ENCODE measurements at places on chromosomes 3 and 15.

GRCh38 chr3:52721002-52721729, 15.3 kb downstream of the SPCS1 start:
- peak; percentile 58 for DNase-seq

- no peak for DNase-seq
These were observed 635.5 kb downstream of the TBL1XR1 start for GRCh38 chr3:176561826-176562225.

DNA sequence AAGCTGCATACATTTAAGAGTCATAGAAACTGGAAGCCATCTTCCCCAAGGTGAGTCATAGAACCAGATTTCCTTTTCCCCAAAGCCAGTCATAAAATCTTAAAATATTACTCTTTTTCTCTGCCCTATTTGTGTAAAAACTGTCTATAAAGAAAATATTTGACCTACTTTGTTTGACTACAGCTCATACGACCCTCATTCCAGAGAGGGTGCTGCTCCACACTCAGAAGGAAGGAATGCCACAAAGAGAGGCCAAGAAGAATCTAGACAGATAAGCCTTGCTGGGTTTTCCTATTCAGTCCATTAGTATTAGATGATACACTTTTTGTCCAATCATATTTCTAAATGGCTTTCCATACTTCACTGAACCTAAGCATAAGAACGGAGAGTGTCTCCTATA, 671.6 kb upstream of the SGO1 start:
- DNase-seq, result no peak

DNA sequence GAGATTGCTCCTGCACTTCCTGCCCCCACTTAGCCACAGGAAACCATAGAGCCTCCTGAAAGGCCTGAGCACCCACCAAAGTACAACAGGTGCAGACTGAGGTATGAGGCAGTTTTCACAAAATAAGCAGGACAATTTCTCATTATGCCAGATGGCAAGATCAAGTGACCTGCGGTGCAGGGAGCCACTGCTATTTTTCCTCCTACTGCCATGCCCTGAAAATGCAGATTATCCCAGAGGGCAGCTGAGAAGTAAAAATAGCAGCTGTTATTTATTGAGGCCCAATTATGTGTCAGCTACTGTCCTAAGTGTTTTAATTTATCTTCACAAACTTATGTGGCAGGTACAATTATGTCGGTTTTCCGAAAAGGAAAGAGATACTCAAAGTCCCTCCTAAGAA, 209.5 kb upstream of the ST8SIA2 start:
- DNase-seq, result no peak

DNA sequence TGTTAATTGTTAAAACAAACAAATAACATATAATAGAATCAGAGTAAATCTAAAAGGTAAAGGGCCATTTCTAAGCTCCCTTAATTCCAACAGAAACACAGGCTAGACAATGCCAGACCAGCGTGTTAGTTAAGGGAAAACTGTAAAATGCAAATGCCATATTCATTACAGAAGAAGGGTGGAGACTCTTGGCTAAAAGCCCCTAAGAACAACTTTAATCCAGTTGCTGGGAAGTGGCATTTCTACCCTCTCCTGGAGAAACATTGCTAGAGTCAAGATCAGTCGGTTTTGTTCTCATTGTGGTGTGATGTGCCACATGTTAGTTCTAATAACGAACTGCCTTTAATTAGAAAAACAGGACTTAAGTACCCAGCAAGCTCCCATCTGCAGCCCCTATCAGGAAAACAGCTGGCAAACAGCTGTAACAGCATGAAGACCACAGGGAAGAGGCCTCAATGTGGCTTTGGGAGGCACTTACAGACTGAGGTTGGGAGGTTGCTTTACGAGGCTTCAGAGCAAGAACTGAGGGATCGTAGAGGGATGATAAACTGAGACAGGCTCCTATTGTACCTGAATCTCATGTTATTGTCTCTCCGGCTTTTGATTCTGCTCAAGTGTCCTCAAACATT, 1134.8 kb downstream of the ROBO1 start:
- no peak for DNase-seq

DNA sequence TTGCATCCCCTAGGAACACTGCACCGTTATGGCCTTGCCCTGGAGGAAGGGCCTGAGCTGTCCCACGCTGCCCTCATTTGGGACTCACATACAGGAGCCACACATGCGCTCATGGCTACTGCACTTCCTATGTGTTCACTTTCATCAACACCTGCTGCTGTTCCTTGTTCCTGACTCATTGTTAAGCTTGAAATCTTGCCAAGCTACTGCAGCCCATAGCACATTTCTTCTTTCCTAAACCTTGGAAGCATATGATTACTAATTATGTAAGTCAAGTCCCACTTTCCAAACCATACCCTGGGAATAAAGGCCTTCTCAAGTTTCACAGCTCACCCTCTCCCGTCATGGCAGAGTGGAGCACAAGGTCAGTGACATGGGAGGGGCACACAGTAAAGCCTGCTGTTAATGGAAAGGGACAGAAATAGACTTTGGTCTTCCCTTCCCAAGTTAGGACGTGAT, 307.9 kb downstream of the CLSTN2 start:
- DNase-seq, result no peak

- no peak for DNase-seq
These were observed 60.5 kb downstream of the TOP2B start for GRCh38 chr3:25604107-25604805.

- DNase-seq, result peak; percentile 63
These were observed 228.2 kb downstream of the TCF12 start for GRCh38 chr15:57146506-57147201.

DNA sequence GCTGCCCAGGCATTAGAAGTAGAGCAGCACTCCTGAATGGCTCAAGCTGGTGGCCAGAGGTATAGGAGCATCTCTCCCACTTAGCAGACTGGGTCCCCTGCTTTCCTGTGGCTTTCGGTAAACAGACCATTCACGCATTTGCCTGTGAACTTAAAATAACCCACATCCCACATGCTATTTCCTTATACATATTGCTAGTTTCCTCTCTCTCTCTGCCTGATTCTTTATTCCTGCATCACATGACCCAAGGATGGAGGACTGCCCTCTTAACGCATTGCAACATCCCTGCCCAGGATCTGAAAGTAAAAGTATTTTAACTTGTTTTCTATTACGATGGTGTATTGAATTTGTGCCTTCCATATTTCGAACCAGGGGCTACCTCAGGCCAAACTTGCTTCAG, 43.4 kb upstream of the NLGN1 start:
- DNase-seq, result no peak

DNA sequence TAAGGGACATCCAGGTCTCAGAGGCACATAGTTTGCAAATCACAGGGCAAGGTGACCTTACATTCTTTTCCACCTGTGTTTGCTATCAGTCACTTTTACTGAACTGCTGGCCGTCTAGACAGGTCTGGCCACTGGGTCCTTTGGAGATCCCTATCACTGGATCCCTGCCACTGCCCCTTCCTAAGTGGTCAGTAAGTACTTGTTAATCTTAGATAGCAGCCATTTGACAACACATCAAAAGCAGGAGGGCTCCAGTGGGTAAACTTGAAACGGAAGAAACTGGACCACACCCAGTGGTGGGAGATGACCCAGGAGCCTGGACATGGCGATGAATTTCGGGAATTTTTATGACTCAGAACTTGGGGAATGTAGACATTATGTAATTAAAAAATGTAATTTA, 28.9 kb upstream of the RASGRP1 start:
- no peak for DNase-seq

GRCh38 chr15:100763835-100764750, 115.5 kb upstream of the ALDH1A3 start:
- DNase-seq, result no peak

GRCh38 chr15:25946241-25946805, 83.2 kb upstream of the ATP10A start:
- DNase-seq, result no peak

- no peak for DNase-seq
These were observed 476.8 kb downstream of the C3orf38 start for GRCh38 chr3:88626456-88627120.

DNA sequence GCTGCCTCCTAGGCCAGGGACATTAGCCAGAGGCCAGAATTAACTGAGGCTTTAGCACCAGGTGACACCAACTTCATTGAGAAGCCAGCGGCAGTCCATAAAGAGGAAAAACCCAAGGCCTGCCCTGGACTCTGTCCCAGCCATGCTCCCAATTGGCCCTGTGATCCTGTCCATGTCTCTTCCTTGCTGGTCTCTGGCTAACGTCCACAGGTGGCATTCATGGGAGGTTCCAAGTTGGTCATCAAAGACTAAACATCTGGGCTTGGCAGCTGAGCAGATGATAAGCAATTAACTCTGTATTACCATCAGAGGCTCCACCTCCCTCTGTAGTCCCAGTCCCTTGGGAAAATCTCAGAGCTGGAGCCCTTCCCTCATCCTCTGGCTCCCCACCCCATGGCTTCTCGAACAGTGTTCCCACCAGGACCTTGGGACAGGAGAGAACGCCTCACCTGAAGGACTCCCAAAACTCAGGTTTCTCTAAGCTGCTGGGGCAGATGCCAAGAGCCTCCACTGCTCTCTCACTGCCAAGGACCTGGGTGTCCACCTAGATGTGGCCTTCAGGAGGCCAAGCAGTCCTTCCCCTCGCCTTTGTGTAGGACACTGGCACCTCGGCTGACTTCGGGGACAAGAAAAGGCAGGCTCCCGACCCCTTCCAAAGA, 40.4 kb downstream of the GOLGA6A start:
- no peak for DNase-seq

DNA sequence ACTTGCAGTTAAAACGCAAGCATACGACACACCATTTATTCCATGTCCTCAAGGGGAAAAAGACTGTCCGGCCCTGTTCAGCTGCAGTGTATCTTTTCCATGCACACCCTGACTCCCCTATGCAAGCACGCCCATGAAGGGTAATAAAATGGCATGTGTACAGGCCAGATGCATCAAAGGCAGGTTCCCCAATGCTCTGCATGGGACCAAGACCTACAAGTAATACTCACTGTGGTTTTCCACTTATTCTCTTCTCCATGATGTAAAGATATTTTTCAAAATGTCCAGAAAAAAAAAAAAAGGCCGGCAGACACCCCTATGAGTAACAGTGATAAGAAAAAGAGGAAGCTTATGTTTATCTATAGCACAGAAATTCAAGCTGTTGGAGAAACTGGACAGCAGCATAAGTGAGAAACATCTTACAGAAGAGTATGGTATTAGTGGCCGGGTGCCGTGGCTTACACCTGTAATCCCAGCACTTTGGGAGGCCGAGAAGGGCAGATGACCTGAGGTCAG, 70.8 kb downstream of the MCF2L2 start:
- no peak for DNase-seq

- no peak for DNase-seq
These were observed 190.6 kb downstream of the SHQ1 start for GRCh38 chr3:72657666-72658065.

DNA sequence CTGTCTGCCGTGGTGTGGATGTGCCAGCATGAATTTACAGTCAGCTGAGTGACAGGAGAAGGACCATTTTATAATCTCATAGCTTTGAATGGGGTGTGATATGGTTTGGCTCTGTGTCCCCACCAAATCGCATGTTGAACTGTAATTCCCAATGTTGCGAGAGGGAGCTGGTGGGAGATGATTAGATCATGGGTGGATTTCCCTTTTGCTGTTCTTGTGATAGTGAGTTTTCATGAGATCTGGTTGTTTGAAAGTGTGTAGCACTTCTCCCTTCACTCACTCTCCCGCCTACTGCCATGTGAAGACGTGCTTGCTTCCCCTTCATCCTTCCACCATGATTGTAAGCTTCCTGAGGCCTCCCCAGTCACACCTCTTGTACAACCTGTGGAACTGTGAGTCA, 111.9 kb upstream of the CHD2 start:
- no peak for DNase-seq

GRCh38 chr3:101852983-101853840, 3.9 kb downstream of the NFKBIZ start:
- DNase-seq, result no peak

GRCh38 chr3:53161820-53162671, 1.0 kb downstream of the PRKCD start:
- DNase-seq, result no peak

DNA sequence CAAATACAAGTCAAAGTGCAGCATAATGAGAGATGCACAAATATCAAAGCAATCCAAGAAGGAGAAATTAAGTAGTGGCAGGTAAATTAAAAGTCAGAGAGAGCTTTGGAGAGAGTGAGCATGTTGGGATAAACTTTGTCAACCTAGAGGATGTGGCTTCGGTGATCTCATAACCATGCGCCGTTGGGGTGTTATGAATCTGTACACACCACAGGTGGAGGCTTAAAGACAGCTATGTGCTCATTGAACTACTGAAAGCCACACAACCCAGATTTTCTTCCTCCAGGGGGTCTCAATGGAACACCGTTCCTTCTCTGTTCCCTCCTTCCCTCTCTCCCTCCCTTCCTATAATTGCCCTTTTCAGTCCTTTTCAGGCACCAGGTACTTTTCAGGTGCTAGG, 52.0 kb downstream of the SUCNR1 start:
- no peak for DNase-seq

DNA sequence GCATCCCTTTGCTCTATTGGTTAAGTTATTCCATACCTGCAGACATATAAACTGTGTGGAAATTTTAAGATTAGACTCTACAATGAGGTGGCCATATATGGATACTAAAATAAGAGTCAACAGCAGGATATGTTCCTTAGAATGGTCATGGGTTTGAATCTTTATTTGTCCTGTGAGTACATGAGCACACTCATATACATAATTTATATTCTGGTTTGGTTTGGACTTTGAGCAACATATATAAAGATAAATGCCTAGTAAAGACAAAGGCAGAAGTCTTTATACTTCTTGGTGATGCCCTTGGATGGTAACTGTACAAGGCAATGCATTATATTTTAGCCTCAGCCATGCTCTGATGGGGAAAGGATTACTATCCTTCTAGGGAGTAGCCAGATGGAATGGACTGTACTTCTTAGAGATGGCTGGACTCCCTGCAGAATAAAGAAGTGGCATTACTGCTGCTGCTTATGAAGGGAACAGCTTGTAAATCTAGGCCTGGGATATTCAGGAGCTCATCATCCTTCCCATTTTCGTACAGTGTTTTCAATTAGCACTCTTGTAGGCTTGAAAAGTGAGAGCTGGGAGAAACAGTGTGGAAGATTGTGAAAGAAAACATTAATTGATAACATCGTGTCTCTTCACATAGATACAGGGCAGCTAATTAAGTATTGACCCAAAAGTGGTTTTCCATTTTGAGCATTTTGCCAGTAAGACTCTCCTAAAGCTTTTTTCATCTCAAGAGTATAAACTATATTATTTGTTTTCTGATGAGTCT, 60.4 kb downstream of the HMG20A start:
- DNase-seq, result no peak

DNA sequence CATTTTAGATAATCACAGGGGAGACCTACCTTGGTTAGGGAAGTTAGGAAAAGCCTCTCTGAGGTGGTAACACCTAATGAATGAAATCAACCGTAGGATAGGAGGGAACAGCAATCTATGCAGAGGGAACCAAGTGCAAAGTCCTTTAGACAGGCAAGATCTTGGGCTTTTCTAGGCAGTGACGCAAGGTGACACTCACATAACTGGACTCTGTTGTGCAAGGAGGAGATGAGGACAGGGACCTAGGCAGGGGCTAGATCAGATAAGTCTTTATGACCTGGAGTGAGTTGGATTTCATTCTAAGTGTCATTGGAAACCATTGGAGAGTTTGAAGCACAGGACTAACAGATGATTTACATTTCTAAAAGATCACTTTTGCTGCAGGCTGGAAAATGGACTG, 4.6 kb upstream of the LMOD3 start:
- DNase-seq, result no peak

GRCh38 chr3:157294491-157294890, 134.5 kb upstream of the CCNL1 start:
- no peak for DNase-seq

- DNase-seq, result peak; percentile 27
These were observed 10.7 kb downstream of the IGF1R start for GRCh38 chr15:98658831-98659699.

GRCh38 chr3:127668906-127669305, 3.8 kb upstream of the ABTB1 start:
- DNase-seq, result no peak

Data from thymus (tissue), 14 donors.